ENCODE measurements at places on chromosomes 12 and 14.

DNA sequence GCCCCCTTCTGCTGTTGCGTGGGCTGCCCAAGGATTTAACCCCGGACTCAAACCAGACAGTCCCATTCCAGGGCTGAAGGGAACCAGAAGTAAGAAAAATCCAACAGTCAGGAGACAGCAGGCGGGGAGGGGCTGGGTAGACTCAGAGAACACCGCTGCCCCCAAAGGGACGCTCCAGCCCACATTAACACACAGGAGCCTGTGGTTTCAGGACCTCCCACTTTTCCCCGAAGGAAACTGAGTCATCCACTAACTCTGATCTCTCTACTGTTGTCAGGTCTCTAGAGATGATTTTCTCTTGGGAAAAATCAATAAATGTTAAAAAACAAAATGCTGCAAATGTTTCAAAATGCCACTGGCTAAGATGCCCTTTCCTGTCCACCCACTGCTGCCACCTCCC lies 41.6 kb downstream of the FBXO21 start:
- no peak for DNase-seq

GRCh38 chr12:79645235-79645630 lies 45.5 kb downstream of the PAWR start:
- DNase-seq: no peak

DNA sequence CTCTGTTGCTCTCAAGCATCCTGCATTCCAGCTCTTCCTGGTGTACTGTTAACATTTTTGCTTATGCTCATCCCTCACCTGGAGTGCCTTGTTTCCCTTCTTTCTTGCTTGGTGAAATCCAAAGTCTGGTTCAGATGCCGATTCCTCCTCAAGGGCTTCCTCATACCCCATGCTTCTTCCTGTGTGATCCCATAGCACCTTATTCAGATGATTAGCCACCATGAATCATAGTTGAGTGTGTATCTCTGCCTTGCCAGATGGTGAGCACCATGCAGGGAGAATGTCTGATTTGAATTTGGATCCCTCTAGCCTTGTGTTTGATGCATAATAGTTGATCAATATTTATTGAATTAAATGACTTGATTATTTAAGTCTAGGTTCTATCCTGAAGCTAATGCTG lies 39.4 kb upstream of the ANO4 start:
- DNase-seq: no peak

DNA sequence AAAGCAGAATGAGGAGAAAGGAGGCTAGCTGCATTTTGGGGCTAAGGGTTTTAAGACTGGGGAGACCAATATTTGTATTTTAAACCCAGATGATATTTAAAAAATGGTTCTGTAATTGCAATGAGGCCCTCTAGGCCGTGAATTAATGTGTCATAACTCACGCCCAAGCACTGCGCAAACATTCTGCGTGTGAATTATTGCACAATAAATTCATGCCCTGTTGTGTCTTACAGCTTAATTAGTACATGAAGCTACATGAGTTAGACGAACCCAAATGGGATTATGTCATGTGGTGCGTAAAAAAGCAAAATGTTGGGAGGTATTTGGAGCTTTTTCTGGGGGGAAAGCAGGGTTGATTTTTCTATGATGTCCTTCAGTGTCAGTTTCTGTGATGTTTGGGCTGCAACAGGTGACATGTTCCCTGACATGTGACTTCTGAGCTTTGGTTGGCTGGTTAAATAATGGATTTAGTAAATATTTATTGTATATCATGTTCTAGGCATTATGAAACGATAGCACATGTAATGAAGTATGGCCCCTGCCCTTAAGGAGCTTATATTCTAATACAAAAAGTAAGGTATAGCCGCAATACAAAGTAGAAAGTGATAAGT lies 30.4 kb upstream of the CISTR start:
- no peak for DNase-seq

DNA sequence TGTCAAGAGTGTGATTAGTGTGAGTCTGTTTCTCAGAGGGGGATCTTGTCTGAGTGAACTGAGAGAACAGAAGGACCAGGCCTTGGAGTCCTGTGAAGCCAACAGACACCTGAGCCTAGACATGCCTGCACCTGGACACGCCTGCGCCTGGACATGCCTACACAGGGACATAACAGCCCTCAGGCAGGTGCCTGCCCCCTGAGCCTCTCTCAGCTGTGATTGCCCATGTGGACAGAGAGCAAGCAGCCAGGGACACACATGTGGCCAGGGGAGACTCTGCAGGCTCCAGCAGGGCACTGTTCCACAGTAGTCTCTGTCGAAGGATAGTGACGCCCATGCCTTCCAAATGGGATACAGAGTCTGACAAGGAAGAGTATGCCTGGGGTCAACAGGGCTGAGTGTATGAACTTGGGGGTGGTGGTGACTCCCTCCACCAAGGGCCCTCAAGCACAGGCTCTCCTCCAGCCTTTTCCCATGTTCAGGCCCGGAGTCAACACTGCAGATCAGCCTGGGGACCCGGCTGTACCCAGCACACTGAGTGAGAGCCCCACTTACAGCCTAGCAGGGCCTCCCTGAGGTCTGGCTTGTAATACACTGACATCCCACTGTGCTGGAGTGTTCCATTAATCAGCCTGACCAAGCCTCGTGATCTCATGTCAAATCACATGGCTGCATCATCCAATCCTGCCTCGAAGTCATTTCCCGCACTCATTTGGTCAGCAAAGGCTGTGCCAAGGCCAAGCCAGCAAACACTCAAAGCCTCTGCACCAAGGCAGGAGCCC lies 173.0 kb downstream of the CALM1 start:
- DNase-seq: peak; percentile 18

DNA sequence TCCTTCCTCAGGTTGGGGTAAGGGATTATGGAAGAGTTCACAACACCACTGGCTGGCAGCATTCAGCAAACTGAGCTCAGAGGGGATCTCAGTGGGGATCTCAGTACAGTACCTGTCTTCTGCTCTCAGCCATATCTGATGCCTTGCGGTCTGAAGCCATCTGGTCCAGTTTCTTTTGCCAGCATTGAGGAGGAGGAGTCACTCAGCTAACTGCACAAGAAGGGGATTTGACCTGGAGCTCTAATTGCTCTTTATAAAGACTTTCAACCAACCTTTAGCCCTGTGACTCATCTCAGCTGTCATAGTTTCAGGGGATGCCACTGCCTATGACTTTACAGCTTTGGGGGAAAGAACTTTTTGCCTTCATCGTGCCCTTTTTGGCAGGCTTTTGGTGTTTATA lies 44.9 kb downstream of the JKAMP start:
- DNase-seq: no peak

DNA sequence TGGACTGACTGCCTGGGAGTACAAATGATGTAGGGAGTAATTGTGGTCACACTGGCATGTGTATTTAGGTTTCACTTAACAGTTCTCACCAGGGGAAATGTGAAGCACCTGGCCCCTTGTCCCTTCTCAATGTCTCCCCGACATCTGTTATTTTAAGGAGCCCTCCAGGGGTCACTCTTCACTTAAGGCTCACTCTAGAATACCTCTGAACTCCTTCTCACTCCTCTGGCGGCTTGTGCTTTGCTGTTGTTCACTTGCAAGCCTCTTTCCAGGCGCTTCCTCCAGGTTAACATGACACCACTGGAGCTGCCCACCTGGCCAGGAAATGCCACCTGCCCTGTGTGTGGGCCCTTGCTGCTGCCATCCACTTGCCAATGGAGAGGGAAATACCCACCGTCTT lies 56.5 kb upstream of the GZMB start:
- DNase-seq: no peak

- DNase-seq: peak; percentile 47
These were observed 328.7 kb downstream of the RAD51B start for GRCh38 chr14:68148276-68148675.

DNA sequence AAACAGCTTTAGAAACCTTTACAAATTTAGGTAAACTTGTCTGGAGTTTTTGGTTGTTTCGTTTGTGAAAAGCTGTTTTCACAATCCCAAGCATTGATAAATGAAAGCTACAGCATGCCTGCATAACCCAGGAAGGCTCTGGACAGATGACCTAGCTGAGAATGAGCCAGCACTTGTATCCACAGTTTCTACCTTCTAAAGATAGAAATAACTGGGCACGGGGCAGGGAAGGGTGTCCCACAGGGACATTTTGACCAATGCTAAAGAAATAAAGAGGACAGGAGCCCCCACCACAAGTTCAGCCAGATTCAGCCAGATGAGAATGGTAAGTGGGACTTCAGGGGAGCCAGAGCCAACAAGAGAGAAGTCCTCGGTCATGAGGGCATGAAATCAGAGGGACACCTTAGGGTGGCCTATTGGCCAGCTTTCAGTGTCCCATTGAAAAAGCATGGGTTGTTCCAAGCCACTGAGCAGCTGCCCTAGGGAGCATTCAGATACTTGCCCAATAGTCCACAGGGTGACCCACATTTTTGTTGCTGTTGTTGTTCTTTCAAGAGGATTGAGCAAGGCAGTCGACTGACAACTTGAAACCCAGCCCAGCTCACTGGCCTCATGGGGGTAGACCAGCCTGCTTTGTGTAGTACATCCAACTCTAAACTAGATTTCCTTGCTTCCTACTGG lies 140.3 kb upstream of the NUDT4 start:
- peak; percentile 92 for DNase-seq

- no peak for DNase-seq
These were observed 10.1 kb upstream of the TINF2 start for GRCh38 chr14:24252289-24253124.

DNA sequence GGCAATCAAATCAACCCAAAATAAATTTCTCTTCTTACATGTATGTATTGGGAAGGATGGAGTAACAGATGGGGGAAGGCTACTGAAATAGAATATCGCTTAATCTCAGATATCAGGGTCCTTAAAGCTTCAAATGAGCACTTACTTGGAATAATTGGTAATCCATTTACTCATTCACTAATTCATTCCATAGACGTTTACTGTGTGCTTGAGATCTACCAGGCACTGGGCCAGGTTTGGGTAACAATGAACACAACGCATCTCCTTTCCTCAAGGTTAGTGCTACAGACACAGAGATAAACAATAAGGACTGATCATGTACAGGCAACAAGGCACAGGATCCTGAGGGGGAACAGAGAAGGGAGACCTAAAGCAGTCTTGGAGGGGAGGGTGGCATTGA lies 54.4 kb upstream of the KRR1 start:
- DNase-seq: no peak

DNA sequence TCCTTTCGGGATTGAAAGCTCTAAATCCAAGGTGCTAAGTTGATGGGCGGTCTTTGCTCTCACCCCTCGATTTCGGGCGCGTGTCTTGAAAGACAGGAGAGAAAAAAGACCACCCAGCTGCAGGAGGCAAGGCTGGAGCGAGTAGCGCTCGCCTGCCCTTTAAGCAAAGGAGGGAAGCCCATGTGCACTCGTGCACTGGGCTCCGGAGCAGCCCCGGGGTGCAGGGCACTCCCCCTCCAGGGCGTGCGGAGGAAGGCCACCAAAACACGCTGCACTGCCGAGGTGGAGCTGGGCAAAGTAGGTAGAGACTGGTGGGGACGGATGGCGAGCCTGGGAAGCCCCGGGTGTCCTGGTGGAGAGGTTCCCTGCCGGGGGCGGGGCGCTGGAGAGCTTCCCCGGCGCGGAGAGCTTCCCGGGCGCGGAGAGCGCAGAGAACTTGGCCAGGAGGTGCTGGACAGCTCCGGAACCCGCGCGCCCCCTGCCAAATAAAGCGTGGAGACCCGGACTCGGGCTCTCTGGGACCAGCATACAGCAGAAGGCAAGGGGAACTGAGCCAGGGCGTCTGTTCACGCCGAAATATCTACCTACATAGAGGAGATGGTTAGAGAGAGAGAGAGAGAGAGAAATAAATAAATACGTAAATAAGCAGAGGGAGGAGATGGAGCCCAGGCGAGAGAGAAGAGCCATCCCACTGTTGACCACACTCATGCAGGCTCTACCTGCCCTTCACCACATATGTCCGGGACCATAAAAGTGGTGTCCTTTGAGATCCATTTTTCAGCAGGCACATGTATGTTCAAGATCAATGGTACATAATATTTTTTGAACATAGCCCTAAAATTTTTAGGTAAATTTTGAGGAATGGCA lies 662 bp upstream of the NELL2 start:
- peak; percentile 7 for DNase-seq

GRCh38 chr14:59347915-59348314 lies 117.3 kb downstream of the GPR135 start:
- no peak for DNase-seq

DNA sequence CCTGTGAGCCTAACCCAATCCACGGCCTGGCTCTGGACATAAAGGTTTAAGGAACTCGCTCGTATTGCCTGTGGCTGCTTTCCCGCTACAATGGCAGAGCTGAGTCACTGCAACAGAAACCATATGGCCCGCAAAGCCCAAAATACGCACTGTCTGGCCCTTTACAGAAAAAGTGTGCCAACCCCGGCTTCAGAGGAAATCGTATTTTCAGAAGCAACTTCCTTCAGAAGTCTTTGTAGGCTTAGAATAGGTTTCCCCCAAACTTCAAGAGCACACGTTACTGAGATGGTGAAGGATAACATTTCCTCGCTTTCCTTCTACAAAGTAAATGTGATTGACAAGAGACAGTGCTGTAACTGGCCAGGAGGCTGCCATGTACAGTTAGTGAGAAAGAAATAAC lies 34.8 kb upstream of the TESC start:
- DNase-seq: no peak

DNA sequence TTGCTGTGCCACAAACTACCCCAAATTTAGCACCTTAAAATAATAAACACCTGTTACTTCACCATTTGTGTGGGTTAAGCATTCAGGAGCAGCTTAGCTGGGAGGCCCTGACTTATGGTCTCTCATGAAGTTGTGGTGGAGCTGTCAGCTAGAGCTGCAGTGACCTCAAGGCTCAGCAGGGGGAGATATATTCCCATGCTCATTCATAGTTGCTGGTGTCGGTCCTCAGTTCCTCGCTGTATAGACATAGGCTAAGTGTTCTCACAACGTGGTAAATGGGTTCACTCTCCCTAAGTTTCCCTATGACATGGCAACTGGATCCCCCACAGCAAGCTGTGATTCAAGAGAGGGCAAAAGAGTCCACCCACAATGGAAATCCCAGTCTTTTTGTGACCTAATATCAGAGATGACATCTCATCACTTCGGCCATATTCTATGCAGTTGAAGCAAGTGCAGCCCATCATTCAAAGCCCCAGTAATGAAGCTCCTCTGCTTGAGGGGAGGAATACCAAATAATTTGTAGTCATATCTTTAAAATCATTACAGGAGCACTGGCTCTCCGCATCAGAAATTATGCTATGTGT lies 41.1 kb downstream of the PRB3 start:
- peak; percentile 83 for DNase-seq
